ENCODE measurements at places on chromosomes 1 and 21.
A peak's percentile ranks its signal among the peaks of the same experiment; 100 is the strongest.

GRCh38 chr1:160746836-160747500, 7.9 kb downstream of the SLAMF7 start:
- no peak for DNase-seq

DNA sequence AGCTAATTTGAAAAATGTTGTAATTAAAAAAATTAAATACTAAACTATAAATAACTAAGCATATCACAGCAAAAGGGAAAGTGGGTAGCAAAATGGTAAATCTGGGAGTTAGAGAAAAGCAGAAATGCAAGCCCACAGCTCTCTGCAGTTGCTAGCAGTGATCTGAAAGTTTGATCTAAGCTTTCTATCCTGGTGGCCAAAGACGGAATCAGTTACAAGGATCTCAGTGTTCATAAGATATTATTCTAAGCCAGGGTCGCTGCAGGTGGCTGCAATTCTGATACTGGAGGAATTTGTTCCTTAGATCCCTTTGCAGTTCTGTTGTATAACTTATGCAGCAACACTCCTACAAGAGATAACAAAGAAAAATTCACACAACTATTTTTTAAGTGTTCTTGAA, 363.7 kb downstream of the SETD4 start:
- DNase-seq = no peak

DNA sequence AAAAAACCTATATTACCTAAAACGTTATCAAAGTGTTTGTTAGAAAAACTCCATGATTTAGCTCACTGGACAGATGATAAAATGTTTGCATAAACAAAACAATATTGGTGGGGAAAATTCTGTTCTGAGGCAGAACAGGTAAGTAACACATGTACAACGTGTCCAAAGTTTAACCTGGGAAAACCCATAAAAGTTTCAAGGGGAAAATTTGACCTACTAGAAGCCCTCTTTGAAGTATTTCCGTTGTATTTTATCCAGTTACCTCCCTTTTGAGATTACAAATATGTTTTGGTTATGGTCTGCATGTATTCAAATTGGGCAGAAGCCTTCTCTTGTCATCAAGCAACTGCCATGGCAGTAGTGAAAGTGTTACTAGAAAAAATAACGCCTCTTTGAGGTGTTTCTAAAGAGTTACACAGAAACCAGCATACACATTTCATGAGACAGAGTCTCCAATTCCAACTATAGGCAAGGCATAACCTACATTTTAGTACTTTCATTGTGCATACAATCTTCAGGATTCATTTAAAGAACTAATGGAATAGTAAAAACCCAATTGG, 58.0 kb upstream of the PDC start:
- DNase-seq = no peak

DNA sequence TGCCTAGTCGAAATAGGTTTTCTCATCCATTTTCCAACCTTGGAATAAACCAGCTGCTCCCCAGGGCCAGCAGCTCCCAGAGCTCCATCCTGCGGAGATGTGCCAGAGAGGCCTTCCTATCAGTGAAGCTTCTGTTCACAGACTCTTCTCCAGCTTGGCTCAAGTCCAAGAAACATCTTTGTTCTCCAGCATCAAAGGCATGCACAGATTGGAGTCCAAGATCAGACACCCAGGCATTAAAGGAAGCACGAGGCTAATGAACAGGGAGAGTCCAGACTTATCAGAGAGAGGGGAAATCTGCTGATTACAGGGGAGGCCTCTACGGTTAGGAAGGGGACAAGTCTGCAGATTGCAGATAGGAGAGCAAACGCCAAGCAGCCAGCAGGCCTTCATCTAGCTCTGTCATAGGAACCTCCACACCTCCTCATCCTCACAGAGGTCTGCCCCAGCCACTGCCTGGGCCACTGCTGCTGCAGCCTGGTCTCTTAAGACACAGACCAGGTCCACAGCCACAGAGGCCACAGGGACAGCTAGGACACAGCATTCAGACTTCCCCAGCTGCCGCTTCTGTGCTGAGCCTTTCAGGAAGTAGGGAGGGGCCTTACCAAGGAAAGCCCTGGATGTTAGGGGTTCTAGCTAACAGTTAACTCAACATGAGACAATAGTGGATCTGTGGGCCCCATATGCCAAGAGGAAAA, 3.4 kb downstream of the PRR9 start:
- DNase-seq = no peak

GRCh38 chr1:221331273-221332183, 410.4 kb downstream of the DUSP10 start:
- DNase-seq = no peak

- no peak for DNase-seq
These were observed 205.7 kb downstream of the USP25 start for GRCh38 chr21:15935530-15935929.

GRCh38 chr1:229068270-229068987, 202.5 kb upstream of the RAB4A start:
- DNase-seq = no peak

GRCh38 chr1:41045740-41046139, 24.2 kb upstream of the SLFNL1 start:
- DNase-seq = no peak

GRCh38 chr1:194309697-194310096, 1123.3 kb upstream of the B3GALT2 start:
- no peak for DNase-seq

DNA sequence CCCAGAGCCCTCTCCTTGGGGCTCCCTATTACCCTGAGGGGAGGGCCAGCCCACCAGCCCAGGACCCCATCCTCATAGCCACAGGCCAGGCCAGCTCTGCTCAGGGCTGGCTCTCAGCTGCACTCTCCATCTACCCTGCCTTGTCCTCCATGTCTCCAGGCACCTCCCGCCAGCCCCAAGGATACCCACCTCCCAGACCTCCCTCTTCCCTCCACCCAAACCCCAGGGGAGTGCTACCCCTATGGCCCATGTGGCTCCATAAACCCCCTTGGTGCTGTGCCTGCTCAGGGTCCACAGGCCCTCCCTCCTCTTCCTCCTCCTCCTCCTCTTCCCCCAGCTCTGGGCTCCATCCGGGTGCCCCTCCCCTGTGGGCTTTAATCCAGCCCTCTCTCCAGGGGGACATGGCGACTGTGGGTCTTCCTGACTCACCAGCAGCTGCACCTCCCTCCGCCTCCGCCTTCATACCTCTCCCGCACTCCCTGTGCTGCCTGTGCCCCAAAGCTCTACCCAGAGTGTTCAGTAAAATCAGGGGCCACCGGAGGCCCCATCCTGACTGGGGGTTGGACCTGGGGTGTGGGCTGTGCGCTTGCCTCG, 9.1 kb downstream of the YBEY start:
- DNase-seq = no peak

GRCh38 chr1:15908597-15908996, 61.1 kb downstream of the SPEN start:
- no peak for DNase-seq

- DNase-seq = no peak
These were observed 6.3 kb upstream of the LYST start for GRCh38 chr1:235873045-235873444.

DNA sequence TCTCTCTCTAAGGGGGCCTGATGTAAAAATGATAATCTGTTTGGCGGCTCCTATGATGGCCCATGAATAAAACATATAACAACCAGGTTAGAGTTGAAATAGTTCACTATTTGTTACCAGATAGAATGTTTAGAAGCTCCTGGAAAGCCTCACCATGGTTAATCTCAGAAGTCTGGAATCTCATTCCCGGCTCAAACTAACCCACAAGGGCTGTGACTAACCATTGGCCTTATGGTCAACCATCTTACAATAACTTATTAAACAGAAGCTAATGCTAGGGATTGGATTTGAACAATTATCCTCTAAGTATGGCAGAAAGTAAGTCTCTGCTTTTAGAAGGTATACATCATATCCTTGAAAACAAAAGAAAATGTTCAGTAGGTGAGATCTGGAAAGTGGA, 134.1 kb upstream of the ADGRL2 start:
- no peak for DNase-seq

- DNase-seq = peak; percentile 72
These were observed at the start of gene ZBTB8OS for GRCh38 chr1:32650248-32650751. Gene ZBTB8OS (minus strand): TSS chr1:32650550. CDS start chr1:32650529, 21 bp downstream.

DNA sequence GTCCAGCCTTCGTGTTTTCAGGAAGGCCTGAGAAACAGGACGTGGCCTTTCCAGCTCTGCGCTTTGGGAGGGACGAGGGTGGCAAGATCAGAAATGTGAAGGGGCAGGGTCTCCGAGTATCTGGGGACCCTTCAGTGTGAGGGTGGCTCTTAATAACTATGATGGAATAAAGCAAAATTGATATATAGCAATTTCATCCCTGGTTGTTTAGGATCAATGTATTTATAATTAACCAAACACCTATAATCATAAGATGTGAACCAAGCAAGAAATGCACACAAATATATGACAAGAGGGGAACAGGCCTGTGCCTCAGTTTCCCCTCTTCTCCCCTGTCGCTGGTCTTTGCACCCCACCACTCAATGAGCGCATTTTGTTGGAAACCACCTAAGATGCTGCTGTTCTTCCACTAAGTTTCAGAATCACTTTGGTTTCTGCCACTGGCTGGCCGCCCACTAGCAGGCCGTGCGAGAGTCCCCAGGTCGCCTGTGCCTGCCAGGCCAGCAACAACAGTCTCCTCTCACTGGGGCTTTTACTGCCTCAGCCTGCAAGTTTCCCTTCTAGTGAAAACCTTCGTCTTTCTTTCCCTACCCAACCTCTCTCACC, 36.6 kb downstream of the UBASH3A start:
- DNase-seq = no peak

GRCh38 chr1:55321942-55322341, 106.8 kb upstream of the USP24 start:
- no peak for DNase-seq

DNA sequence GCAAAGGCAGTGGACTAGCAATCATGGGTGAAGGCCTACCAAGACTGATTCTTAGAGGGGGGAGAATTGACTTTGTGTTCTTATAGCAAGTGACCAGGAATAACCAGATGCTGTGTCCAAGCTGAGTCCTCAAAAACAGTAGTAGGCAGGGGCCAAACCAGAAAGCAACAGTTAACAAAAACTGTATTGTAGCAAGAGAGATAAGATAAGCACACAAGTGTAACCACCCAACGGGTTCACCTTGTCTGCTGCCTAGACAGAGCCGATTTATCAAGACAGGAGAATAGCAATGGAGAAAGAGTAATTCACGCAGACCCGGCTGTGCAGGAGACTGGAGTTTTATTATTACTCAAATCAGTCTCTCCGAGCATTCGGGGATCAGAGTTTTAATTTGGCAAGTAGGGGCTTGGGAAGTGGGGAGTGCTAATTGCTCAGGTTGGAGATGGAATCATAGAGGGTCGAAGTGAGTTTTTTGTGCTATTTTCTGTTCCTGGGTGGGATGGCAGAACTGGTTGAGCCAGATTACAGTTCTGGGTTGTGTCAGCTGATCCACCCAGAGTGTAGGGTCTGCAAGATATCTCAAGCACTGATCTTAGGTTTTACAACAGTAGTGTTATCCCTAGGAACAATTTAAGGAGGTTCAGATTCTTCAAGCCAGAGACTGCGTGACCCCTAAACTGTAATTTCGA, 8.3 kb upstream of the CSRP1 start:
- DNase-seq = no peak

GRCh38 chr1:23354245-23354644, 10.2 kb upstream of the HNRNPR start:
- DNase-seq = no peak

- no peak for DNase-seq
These were observed 122.8 kb upstream of the IPO9 start for GRCh38 chr1:201706109-201706508.

GRCh38 chr1:165629151-165629550, 1.9 kb upstream of the MGST3 start:
- DNase-seq = no peak

- no peak for DNase-seq
These were observed 14.6 kb downstream of the MED18 start for GRCh38 chr1:28343405-28343804.

- DNase-seq = no peak
These were observed 18.7 kb downstream of the AADACL4 start for GRCh38 chr1:12662556-12662955.

DNA sequence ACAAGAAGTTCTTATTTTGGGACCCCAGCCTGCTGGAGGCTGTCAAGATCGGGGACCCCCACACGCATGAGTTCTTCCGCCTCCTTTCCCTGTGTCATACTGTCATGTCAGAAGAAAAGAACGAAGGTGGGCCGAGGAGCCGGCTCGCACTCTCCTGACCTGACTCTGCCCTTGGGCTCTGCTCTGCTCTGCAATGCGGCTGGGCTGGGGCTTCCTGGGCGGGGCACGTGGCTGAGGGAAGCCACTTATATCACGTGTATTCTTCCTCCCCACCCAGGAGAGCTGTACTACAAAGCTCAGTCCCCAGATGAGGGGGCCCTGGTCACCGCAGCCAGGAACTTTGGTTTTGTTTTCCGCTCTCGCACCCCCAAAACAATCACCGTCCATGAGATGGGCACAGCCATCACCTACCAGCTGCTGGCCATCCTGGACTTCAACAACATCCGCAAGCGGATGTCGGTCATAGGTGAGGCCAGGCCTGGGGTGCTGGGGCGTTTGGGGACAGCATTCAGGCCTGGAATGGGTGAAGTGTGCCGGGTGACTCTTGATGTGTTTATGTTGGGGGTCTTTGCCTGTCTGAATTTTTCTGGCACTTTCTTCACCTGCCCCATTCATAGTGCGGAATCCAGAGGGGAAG, 17.6 kb downstream of the ATP8B2 start:
- peak; percentile 61 for DNase-seq

DNA sequence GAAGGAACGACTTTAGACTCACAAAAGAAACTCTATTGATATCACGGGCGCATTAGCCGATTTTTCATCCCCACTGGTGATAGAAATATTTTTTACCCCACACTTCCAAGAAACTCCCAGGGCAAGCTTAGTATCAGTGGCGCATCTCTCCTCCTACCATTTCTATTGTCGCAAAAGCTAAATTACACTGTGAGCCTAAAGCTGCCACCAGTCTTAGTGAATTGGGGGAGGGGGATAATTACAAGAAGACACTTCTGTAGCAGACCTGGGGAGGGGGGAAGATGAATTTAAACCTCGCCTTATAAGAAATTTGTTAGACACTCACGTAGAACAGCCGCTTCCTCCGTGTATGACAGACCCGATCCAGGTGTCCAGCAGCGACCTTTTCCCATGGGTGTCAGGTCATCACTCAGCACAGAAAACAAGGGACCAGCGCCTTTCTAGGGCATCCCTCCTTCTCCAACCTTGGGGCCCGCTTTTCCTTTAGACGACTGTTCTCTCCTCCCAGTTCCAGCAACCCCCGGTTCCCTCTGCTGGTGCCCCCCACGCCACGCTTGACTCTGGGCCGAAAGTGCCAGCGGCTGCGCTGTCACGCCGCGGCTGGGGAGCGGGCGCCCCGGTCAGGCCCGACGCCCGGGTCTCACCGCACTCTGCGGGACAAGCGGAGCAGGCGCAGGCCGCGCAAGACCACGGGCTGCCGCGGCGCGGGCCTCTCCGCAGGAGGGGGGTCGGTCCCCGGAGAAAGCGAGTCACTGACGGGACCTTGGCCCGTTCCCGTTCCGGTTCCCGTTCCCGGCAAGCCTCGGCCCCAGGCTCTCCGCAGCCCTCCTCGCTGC, 821 bp downstream of the PHC2 start:
- no peak for DNase-seq

GRCh38 chr1:63612564-63612963, 19.4 kb downstream of the PGM1 start:
- DNase-seq = no peak

- DNase-seq = no peak
These were observed 107.1 kb upstream of the BMP8A start for GRCh38 chr1:39384305-39384704.

GRCh38 chr1:55362558-55362957, 147.4 kb upstream of the USP24 start:
- DNase-seq = no peak

Data from stimulated activated CD4-positive, alpha-beta T cell treated with anti-CD3 and anti-CD28 coated beads, Interleukin-1b, Interleukin-23, amount 100 ng/mL, for 24 hours (primary cell).